ENCODE measurements at places on chromosomes 4 and X.

DNA sequence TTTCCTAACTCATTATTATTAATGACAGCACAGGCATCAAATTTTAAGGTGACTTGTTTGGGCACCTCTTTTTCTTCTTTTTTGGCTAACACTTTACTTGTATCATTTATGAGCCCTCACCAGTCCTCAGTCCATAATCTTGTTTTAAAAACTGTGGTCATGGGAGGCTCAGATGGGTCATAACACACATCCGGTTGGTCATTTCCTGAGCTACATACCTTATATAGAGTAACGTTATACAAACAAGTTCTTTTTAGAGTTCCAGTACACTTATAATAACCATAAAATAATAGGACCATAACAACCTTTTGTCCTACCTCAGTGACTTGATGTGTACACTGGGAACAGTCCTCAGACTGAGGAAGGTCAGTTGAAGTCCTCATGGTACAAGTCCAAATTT, 21.1 kb upstream of the PLS3 start:
- no peak for DNase-seq

DNA sequence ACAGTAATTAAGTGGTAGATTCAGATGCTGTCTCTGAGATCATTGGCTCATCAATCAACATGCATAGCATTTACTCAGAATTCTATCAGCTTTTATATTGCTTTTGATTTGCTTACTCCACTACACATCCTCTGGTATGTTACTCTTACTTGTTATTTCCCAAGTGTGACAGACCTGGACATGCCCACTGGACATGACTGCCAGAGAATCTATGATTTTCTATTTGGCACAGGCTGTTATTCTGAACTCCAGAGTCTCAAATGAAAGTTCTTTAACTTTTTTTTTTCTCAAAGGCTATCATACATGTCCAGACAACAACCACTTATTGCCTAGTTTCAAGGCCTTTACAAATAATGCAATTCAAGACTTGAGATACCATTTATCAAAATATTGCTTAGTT, 116.1 kb upstream of the ARHGAP24 start:
- DNase-seq = no peak

DNA sequence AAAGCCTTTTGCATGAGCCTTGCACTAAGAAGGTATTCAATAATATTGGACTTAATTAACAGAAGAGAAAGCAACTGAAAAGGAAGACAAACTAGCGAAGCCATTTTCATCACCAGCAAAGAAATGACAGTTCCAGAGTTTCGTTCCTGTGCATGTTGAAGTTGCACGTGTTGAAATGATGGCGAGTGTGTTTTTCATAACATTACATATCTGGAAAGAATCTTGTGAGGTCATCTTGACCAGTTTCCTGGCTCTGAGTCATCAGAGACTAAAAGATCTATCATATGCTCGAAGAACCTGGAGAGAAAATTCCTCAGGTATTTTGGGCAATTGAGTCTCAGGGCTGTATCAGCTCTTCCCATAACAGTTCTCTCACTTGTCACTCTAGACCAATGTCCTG, 106.2 kb upstream of the MAML3 start:
- no peak for DNase-seq

DNA sequence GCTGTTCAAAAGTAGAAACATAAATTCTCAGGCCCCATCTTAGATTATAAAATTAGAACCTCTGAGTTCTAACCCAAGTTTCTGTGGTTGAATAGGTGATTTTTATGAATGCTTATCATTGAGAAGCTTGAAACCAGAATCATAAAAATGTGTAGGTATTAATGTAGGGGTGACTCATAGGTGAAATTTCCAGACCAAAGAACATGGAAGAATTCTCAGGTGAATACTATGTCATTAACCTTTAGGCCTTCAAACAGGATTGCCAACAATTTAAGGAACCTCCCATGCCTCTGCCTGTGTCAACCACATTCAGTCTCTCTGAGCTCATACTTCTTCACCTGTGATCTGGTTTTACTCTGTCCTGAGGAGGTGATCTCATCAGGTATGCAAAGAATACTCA, 177.8 kb downstream of the NPFFR2 start:
- DNase-seq = no peak

DNA sequence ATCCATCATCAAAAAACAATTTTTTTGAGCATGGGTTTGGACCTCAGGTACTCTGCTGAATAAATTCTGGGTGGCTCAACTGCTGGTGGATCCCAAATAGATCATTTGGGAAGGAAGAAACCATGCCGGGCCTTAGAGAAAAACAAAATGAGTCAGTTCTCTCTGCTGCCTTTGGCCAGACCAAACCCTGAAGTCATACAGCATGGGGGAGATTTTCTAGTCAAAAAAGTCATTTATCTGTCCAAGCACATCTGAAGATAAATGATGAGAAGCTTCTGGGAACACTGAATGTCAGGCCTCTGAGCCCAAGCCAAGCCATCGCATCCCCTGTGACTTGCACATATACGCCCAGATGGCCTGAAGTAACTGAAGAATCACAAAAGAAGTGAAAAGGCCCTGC, 261.4 kb downstream of the DHX15 start:
- no peak for DNase-seq

DNA sequence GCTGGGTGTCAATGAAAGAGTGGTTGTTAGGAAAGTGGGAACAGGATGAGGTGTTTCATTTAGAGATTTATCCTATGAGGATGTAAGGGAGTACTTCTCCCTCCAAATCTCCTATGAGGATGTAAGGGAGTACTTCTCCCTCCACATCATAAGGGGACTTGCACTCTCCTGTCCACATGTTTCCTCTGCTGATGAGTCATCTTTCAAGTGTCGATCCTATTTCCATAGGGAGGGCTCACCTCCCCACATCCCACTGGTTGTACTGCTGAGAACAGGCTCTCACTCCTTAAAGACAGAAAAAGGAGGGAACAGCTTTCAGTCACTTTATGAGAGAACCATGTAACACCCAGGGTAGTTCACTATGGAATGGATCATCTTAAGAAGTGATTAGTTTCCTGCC, 65.0 kb downstream of the INPP4B start:
- DNase-seq = no peak

DNA sequence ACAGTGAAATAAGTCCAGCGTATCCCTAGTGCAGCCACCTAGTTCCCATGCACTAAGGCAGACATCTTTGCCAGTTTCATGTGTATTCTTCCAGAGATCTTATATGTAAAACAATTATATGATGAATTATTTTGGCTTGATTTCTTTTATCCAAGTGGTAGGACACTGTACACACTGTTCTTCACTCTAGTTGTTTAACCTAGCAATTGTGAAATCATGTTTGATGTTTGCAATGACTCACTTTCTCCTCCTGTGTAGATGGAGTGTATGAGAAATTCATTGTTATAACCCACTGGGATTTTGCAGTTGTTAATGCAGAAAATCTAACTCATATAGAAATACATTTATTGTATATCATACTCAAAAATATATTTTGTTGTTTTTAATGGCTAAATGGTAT, 17.5 kb upstream of the TBC1D1 start:
- no peak for DNase-seq

- DNase-seq = no peak
Observed at GRCh38 chr4:140719686-140720085, 36.5 kb downstream of the TBC1D9 start.

- DNase-seq = no peak
Observed at GRCh38 chr4:159290321-159291030, 187.6 kb downstream of the RAPGEF2 start.

DNA sequence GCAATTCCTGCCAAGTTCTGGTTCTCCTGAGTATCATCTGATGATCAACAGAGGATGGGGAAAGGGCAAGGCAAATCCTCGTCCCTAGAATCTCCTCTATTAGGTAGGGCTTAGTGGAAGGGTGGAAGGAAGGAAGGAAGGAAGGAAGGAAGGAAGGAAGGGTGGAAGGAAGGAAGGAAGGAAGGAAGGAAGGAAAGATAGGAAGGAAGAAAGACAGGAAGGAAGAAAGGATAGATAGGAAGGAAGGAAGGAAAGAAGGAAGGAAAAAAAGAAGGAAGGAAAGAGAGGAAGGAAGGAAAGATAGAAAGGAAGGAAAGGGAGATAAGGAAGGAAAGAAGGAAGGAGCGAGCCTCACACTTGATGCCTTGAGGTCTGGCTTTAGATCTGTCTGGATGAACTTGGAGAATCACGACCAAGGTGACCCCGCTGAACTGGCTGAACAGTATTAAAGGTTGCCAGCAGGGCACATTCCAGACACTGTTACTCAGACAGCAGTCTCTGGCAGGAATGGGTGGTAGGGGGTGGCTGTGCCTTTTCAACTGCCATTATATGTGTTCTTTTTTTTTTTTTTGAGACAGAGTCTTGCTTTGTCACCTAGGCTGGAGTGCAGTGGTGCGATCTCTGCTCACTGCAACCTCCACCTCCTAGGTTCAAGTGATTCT, 57.1 kb downstream of the MAP7D2 start:
- no peak for DNase-seq

DNA sequence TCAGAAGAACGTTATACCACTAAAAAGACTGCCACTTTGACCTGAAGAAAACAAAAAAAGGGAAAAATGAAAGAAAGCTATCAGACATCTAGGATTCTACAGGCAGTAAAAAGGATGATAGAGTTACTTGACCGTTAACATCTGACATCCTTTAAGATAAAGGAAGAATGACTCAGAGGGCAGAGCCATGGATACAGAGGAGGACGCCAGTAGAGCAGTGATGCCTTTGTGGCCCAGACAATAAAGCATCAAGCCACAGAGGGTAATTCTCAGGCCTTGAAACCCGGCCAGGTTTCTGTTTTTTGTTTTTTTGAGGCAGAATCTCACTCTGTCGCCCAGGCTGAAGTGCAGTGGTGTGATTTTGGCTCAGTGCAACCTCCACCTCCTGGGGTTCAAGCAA, 9.5 kb upstream of the BEX1 start:
- DNase-seq = no peak

GRCh38 chr4:19256823-19257222, 994.9 kb upstream of the SLIT2 start:
- no peak for DNase-seq

DNA sequence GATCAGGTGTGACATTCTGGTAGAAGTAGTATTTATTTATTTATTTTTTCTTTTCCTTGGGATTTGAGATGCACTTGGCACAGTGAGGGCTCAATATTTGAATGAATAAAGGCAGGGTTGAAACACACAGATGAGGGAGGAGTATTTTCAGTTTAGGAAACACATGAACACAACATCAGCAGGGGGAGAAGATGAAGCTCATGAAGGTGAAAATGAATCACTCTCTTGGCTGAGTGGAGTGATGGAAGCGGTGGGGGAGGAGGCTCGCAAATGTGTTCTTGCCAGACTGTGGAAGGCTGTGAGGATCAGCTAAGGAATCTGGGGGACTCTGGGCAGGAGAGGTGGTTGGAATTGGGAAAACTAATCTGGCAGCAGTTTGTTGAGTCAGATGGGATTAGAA, 55.3 kb downstream of the ARHGAP10 start:
- no peak for DNase-seq

GRCh38 chr4:125891597-125892258, 577.0 kb downstream of the FAT4 start:
- no peak for DNase-seq

DNA sequence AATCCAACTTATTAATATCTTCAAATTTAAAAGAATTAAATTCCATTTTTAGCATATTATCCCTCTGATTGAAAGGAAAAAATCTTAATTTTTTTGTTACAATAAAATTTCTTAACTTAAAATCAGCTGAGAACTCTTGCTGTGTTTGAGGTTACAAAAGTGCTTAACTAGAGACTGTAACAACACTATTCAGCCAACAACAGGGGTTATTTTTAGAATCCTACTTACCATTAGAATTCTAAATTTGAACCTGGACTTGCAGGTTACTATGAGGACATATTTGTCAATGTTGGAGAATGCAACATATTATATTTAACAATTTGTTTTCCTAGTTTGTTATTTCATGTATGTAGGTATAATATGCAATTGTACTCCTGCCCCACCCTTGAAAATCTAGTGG, 238.1 kb upstream of the CXXC4 start:
- no peak for DNase-seq

GRCh38 chrX:23783589-23784469, 856 bp downstream of the SAT1 start:
- no peak for DNase-seq

GRCh38 chr4:120798570-120798969, 124.0 kb downstream of the PRDM5 start:
- no peak for DNase-seq

GRCh38 chr4:155906554-155907247, 3.2 kb downstream of the TDO2 start:
- DNase-seq = no peak

DNA sequence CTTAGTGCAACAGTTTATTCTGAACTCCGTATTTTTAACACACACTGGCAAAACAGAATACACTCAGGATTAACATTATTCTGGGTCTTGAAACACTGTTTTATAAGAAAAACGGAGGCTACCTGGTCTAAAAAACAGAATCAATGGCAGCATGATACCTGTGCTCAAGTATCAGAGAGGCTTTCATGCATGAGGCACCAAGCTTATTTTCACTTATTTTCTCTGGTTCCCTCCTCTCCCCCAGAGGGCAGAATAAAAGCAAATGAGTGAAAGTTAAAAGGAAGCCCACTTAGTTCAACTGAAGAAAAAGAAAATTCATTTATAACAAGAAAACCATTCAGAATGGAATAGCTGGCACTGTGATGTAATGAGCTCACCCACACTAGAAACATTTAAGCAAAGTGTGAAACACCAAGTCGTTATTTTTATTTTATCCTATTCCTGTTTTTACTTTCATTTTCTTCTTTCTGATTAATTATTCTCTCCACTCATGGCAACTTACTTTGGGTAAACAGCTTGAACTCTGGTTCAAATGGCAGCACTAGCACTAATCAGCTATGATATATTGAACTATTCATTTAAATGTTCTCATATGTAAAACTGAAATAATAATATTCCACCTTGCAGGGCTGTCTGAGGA, 211.8 kb downstream of the PPP3CA start:
- DNase-seq = no peak

DNA sequence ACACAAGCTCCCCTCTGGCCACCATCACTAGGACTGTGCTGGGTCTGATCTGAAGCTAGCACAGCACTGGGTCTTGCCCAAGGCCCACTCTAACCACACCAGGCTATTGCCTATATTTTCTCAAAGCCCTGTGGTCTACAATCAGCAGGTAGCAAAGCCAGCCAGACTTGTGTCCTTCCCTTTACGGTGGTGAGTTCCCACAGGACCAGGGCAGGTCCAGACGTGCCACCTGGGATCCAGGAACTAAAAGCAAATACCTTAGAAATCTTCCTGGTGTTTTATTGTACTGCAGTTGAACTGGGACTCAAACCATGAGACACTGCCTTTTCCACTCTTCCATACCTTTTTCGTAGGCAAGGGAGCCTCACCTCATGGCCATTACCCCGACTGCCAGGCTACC, 9.0 kb upstream of the MAGEC2 start:
- DNase-seq = no peak

DNA sequence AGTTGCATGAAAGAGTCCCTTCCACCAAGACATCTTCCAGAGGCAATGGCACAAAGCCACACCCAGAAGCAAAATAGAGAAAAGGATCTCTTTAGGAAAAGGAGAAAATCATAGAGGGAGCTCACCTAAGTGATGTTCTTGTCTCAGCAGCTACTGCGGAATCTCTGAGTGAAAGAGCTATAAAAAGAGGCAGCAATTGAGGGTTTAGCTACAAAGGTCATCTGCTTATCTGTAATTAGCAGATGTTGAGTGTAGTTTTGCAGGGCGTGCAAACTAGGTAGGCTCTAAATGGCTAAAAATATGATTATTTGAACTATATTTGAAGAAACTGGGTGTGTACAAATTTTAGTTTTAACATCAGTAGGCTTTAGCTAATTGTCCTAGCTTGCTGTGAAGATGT, 276.0 kb downstream of the HS3ST1 start:
- no peak for DNase-seq

All from stimulated activated CD8-positive, alpha-beta memory T cell treated with anti-CD3 and anti-CD28 coated beads, Interleukin-4, amount 100 ng/mL, for 1 hour (primary cell).